Sciatic nerve (tissue), 2 donors: ENCODE measurements at places on chromosomes 1 and 21.

DNA sequence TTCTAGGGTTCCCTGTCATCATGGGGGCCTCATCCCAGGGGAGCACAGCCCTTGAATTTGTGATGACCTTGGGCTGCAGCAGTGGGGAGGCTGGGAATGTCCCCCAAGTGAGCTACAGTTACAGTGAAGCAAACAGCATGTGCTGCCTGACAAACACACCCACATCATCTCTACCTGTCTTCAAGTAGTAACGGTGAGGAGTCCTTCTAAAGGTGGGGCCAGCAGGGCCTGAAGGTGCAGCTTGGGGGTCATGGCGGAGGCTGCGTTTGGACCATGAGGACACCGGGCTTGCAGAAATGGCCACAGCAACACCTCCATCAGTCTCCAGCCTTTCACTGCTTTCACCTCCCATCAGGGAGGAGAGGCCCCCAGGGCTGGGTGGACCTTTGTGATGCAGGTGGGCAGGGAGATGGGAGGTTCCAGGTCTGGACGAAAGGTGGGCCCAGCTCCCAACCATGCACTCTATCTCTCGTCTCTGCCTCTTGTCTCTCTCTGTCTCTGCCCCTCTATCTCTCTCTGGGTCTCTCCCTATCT, 55.7 kb downstream of the WNT9A start:
- no peak for DNase-seq

- DNase-seq, result no peak
These were observed 46.9 kb downstream of the GIPC2 start for GRCh38 chr1:78092643-78093042.

DNA sequence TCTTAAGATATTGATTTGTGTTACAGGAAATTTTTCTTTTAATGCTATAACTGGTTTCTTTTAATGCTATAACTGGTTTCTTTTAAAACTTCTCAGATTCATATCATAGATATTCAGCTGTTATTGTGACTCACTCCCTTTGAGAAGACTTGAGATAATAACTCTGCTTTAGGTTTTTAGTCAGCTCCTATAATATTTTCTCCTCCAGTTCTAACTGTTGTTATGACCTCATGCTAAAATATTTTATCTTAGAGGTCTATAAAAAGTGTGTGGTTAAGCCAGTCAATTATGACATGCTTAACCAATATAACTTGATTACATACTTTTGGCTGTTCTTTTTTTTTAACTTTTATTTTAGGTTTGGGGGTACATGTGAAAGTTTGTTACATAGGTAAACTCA, 280.2 kb downstream of the PTGER3 start:
- DNase-seq, result no peak

- no peak for DNase-seq
These were observed 85.7 kb upstream of the KRTAP19-8 start for GRCh38 chr21:31124010-31124409.

DNA sequence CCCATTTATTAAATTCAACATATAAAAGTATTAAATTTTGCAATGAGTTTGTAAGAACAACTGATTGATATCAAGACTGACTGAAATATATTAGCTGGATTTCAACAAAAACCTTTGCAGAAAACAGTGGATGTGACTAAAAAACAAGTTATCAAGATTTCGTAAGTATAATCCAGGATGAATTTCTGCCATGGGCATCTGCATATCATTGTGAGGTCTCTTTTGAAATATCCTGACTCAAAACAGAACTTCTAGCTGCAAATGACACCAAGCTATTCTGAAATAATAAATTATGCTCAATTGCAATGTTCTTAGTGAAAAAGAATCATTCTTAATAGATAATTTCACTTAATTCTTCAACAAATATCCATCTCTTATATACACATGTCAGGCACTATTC, 52.6 kb downstream of the CD34 start:
- no peak for DNase-seq

DNA sequence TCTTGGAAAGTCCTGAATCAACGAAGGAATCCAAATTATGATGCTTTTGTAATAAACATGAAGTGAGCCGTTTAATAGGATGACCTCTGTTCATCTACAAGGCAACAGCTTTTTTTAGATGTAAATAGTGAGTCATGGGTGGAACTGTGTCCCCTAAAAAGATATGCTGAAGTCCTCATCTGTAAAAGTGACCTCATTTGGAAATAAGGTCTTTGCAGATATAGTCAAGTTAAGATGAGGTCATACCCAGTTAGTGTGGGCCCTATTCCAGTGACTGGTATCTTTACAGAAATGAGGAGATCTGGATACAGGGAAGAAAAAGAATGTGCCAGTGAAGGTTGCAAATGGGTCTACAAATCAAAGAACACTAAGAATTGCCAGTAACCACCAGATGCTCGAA, 1287.3 kb upstream of the ADGRL4 start:
- DNase-seq, result no peak

- DNase-seq, result no peak
These were observed 540.9 kb upstream of the ADGRL2 start for GRCh38 chr1:81259625-81260411.

- DNase-seq, result no peak
These were observed 325.2 kb downstream of the DUSP10 start for GRCh38 chr1:221416723-221417122.

- DNase-seq, result peak; percentile 79
These were observed 57.3 kb downstream of the NKAIN1 start for GRCh38 chr1:31182352-31182751.

- DNase-seq, result no peak
These were observed 23.9 kb downstream of the CD2 start for GRCh38 chr1:116777831-116778830.

- DNase-seq, result no peak
These were observed 534.5 kb downstream of the PTPRC start for GRCh38 chr1:199173356-199173755.

- no peak for DNase-seq
These were observed 86.4 kb upstream of the SPATA6 start for GRCh38 chr1:48558366-48558765.

GRCh38 chr1:156675210-156676113, 1.7 kb downstream of the NES start:
- DNase-seq, result no peak

DNA sequence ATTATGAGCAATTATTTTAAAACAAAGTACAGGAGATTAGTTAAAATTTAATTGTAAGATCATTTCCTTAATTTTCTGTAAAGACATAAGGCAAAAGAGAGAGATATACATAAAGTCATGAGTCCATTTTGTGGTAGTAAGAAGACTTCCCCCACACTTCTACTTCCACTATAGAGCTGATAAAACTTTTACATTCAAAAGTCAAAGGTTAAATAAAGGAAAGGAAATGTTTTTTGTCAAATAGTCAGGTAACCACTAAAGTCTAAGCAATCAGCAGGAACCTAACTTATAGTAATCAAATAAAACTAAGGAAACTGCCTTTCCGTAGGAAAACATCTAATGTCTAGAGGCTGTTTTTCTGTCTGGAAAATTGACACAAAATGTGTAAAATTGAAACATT, 110.9 kb downstream of the DENND1B start:
- no peak for DNase-seq

- DNase-seq, result no peak
These were observed 1.0 kb downstream of the MSH4 start for GRCh38 chr1:75797606-75798216.

DNA sequence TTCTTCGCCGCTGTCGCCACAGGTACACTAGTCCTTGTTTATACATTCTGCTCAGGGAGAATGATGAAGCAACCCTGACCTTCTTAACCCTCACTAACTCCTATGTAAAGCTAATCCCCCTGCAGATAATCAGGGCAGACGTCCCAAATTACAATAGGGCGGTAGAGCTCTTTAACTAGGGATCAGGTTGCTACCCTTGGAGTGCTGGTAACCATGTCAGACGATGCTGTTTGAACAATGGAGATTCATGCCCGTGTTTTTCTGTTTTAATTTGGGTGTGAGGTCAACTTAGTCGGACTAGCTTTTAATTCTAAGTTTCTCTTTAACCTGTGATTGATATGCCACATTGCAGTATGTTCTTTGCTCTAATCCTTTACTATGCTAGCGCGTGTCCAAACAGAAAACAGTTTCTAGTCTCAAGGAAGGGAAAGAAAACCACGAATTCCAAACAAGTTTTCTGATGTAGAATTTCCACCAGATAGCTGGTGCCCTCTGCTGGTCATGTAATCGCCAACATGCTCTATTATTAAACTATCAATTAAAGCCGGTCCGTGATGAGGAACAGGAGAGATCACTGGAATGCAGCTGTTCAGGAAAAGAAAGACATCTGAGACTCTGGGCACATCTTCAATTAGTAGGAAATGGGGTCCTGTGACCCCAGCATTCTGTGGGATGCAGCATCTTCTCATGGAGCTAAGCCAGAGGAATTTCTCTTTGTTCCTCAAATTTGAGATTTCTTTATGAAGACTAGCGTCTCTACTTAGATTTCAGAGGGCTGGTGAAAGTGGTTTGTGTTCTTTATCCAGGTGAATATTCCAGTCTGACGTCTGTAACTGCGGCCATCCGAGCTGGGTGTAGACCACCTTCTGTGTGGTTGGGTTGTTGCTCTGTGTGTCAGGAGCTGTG, 18.3 kb upstream of the VAMP3 start:
- DNase-seq, result peak; percentile 79

GRCh38 chr1:219621047-219621786, 8.3 kb upstream of the ZC3H11B start:
- no peak for DNase-seq

GRCh38 chr1:1926886-1927660, 8.0 kb upstream of the TMEM52 start:
- DNase-seq, result no peak

DNA sequence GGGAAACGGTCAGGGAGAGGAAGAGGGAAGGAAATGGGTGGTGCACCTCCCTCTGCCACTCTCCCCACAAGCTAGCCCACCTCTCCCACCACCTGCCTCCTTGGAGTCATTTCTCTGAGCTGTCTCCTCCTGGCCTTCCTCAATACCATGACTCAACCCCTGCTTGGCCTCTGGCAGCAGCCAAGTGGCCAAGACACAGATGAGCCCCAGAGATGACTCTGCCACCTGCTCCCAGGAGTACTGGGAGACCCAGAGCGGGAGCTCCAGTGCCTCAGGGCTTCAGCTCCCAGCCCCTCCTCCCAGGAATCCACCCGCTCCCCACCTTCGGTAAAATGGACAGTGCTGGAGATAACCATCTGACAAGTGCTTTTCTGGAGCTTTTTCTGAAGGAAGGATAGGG, 2.6 kb downstream of the S100A16 start:
- no peak for DNase-seq

DNA sequence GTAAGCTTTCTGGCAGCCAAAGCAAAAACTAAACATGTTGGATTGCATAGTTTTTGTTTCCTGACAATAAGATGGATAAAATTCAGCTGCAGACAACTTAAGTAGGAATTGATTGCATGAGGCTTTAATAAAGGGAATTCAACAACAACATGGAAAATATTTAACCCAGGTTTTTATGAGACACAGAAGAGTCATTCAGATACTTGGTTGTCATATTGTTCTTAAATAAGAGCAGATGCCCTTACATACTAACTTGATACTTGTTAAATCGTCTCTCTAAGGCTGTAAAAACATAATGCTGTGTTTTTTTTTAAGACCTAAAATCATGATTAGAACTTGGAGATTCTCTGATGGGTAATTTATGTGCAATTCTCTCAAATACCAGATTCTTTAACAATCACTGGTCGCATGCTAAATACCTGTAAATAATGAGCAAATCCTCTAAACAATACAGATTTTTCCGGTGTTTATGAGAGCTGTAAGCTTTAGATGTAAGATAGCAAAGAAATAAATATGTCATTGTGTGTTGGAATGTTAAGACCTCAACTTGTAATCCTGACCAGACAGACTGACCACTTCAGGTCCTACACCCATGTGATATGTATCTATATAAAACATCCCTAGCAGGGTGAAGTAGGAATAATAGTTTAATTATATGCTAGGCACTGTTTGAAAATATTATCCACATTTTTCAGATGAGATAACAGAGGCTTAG, 37.8 kb upstream of the CD34 start:
- DNase-seq, result no peak

- no peak for DNase-seq
These were observed 66.7 kb downstream of the XCL1 start for GRCh38 chr1:168643152-168643551.

DNA sequence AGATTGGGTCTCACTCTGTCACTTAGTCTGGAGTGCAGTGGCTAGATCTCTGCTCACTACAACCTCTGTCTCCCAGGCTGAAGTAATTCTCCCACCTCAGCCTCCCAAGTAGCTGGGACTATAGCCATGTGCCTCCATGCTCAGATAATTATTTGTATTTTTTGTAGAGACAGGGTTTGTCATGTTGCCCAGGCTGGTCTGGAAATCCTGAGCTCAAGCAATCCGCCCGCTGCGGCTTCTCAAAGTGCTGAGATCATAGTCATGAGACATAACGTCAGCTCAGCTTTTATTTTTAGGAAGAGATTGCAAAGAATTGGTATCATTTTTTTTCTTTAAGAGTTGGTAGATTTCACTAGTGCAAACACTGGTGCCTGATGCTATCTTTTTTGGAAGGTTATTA, 244.9 kb downstream of the DSCAM start:
- DNase-seq, result no peak

DNA sequence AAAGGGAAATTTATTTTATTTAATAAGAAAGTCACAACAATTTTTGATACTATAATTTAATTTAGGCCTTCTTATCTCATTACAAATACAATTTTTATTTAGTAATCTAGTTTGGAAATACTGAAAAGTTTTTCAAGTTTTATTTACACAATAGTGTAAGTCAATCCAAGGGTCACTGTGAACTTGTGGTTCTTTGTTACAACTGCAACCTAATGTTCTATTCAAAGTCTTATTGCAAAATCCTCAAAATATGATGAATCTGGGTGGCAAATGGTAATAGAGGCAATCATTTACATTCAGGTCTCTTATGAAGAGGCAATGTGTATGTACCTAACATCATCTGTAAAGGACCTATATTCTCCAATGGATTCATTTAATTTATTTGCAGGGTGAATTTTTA, 421.2 kb downstream of the DPYD start:
- DNase-seq, result no peak

DNA sequence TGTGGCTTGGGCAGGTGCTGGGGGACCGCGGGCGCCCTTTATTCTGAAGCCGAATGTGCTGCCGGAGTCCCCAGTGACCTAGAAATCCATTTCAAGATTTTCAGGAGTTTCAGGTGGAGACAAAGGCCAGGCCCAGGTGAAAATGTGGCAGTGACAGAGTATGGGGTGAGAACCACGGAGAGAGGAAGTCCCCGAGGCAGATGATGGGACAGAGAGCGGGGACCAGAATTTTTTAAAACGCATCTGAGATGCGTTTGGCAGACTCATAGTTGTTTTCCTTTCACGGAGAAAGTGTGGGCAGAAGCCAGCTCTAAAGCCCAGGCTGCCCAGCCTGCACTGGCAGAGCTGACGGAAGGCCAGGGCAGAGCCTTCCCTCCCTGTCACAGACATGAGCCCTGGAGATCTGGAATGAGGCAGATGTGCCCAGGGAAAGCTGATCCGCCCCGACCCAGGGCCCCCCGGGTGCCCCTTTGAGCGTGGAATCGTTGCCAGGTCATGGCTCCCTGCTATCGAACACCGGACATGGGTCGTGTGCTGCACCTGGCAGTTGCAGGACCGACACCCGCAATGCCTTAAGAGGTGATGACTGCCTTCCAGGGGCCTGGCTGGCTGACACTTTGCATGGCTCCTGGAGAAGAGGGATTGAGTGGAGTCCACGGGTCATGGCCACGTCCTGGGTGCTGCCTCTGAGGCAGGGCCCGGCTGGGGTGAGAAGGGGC, 6.5 kb upstream of the SLX9 start:
- DNase-seq, result no peak

GRCh38 chr1:85467929-85468540, 3.1 kb upstream of the DDAH1 start:
- no peak for DNase-seq
